ENCODE measurements at places on chromosomes 6 and 20.

DNA sequence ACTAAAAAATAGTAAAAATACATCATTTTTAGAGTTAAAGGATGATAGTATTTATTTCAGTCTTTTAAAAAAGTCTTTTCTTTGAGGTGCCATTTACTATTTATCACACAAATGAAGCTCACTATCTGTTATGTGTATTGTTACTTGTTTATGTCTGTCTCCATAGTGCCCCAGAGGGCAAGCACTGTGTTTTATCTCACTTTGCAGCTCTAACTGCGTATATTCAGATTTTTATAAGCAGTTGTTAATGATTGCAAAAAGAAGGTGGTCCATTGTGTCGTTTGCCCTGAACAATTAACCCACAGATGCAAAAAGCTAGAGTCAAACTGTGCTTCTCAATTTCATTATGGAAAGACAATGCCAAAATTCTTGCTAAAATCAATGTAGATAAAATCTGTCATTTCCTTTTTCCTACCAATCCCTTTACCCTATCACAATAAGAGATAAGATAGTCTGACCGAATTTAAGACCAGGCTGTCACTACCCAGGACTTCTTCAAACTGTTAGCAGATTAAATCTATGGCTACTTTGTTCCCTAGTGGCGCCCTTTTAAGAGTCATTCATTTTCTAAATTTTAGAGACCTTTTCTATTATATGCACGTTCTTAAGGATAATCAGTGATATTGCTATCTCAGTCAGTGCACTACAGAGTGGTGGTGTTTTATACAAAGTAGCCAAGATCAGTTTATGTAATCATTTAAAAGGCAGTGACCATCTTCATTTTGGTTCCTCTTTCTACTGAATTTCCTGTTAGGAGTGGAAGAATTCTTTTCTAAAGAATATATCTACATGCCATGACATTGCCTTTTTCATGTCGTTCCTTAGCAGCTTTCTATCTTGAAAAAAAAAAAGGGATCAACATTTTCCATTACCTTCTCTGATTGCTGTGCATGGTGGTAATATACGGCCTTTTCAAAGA is 133.1 kb upstream of the PRDM1 start:
- DNase-seq: no peak

- DNase-seq: no peak
Measured at GRCh38 chr6:82902290-82902689, 163.4 kb downstream of the UBE3D start.

DNA sequence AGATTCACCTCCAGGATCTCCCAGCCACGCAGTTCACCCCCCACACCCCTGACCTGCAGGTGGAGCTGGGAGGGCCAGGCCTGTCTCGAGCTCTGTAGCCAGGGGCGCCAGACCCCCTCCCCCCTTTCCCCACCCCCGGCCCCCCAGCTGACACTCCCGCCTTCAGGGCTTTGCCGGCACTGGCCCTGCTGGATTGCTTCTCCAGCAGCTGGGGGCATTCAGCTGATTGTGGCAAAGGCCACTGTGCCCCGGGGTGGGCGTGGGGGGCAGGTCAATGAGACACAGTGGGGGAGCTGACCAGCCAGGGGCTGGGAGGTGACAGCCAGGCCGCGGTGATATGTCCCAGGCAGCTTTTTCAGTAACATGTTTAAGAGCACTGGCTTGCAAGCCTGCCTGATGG is 22.2 kb downstream of the ZBP1 start:
- DNase-seq: no peak

DNA sequence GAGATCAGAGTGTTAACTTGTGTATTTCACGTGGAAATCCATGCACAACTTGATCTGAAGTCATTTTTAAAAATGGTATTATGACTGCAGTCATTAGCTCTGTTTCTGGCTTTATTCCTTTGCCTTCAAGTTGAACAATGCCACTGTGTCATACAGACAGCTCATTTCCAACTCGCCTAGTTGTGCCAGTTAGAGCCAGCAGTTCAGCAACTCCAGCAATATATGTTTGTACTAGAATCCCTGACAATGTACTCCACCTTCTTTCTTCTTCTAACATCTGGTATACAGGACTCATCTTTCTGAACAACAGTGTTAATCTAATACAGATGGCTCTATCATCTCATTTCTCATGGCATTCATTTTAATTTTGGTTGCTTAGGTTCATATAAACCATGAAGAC is 418.3 kb upstream of the POU3F2 start:
- no peak for DNase-seq

DNA sequence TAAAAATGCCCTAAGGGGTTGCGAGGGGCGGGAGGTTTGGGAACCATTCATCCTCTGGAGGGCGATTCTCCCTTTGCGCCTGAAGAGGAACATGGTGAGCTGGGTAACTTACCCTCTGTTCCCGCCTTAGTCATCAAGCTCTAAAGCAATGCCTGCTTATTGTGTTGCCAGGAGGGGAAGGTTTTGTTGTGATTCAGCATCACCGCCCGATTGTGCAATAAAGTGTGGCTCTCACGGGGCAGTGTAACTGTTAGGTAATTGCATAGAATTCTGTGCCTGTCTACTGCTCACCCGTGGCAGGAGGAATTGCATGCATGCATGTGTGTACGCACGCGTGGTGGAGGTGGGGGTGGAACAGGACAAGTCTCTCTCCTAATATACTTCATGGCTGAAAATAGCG is 95.5 kb upstream of the AGPAT4 start:
- no peak for DNase-seq

- no peak for DNase-seq
Measured at GRCh38 chr6:10643201-10643651, 51.2 kb downstream of the C6orf52 start.

GRCh38 chr6:14506656-14507246 is 389.2 kb downstream of the CD83 start:
- no peak for DNase-seq

- no peak for DNase-seq
Measured at GRCh38 chr6:47019941-47020340, 22.2 kb downstream of the ADGRF1 start.
